HFF-Myc (cell line): ENCODE measurements at places on chromosomes 4 and X.

- no peak for DNase-seq
Observed at GRCh38 chr4:56806666-56807065, 14.8 kb downstream of the SPINK2 start.

- no peak for DNase-seq
Observed at GRCh38 chrX:47172971-47173792, 20.4 kb upstream of the UBA1 start.

DNA sequence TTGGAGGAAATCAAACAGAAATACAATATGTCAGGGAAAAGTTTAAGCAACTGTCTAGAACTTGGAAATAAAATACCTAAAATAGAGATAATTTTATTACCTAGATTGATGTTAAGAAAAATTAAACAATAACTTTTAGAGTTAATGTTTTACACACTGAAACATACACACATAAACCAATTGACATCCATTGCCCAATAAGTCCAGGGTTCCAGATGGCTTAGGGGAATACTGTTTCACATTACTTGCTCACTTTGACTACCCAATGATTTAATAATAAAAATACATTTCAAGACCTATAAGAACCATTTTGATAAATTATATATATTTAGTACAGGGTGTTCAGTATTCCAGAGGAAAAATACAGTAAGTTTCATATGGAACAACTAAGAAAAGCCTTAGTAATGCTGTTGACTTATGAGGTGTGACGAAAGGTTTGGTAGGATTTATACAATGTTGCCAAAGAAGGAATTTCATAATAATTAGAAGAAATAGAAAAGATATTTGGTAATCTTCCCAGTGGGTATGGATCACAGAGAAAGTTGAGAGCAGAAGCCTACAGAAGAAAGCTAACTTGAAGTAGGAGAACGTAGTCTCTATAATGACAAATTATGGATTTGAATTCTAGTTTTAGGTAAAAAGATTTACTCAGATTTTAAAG, 23.0 kb upstream of the UGT2B4 start:
- no peak for DNase-seq

DNA sequence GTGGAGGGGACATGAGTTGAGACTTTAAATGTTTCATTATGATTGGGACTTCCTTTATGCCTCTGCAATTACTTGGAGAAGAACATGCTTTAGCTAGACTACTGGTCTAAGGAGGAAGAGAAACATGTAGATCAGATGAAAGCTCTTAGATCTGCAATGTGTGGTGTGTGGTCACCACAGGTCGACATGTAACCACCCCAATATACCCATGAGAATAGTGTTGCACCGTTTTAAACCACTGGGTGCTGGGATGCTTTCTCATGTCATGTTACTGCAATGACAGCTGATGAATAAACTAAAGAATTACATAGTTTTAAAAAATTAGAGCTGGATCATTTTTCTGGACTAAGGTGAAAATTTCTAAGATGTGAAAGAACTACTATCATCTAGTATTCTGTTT, 1039.7 kb downstream of the RAPGEF2 start:
- no peak for DNase-seq

DNA sequence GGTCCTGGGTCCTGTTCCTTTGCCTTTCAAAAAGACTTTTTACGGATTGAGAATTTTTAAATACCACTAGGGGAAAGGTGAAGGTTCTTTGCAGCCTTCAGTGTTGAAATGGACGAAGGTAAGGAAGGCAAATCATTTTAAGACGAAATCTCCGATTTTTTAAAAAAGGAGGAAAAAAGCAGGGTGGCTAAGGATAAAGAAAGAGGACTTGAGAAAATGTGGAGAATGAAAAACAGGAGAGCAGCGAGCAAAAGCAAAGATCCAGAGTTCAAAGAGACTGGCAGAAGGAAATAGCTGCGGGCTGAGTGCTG, 314 bp downstream of the EPHA5 start:
- DNase-seq, result no peak

DNA sequence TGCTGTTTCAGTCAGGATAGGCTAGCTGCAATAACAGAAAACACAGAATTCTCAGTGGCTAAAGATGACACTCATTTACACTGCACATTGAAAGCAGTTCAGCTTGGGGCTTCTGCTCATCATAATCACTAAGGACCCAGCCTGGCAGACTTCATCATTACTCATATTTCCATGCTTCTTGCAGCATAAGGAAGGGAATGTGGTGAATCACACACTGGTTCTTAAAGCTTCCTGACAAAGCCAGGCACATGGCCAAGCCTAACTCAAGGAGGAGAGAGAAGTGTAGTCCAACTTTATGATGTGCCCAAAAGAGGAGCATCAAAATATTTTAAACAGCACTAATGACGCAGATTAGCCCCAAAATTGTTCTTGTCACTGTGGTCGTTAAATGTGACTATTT, 186.5 kb downstream of the BANK1 start:
- DNase-seq, result peak; percentile 94

- no peak for DNase-seq
Observed at GRCh38 chr4:151690164-151690870, 70.5 kb downstream of the GATB start.

GRCh38 chr4:152197211-152197610, 338.7 kb downstream of the FBXW7 start:
- DNase-seq, result no peak

DNA sequence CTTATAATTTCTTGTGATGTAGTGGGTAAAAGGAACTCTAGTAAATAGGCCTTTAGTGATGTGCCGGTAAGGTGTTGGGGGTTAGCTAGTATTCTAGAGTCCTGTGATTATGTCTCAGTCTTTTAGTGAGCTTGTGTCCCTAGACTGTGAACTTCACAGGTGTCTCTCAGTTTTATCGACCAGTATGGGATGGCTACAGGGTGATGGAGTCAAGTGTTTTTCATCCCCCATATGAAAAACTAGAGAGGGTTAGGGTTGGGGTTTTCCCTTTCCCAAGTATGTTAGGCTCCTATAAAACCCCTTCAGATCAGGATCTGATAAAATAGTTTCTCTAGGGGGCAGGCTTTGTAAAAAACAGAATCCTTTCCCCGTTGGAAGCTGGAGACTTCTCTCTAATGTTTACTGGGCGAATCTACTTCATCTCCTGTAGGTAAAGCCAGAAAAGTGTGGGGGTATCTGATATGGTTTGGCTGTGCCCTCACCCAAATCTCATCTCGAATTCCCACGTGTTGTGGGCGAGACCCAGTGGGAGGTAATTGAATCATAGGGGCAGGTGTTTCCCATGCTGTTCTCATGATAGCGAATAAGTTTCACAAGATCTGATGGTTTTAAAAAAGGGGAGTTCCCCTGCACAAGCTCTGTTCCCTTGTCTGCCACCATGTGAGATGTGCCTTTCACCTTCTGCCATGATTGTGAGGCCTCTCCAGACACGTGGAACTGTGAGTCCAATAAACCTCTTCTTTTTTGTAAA, 120.8 kb downstream of the DTHD1 start:
- no peak for DNase-seq

DNA sequence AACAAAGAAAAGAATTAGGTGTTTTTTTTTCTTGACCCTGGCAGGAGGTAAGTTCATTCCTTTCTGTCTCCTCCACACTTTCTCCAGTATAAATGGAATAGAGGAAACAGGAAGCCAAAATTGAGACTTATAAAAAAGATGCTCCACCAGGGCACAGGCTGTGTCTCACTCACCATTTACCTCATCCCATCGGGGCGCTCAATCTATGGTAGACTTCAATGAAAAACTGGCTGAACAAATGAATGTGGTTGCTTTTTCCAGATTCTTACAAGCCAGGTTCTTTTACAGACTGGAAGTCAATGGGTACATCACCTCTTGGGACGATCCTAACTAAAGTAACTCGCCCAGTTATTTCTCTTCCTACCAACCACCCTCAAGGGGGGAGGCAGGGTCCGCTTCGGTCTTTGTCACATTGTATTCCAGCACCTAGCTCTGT, 685 bp downstream of the COMMD8 start:
- DNase-seq, result no peak

DNA sequence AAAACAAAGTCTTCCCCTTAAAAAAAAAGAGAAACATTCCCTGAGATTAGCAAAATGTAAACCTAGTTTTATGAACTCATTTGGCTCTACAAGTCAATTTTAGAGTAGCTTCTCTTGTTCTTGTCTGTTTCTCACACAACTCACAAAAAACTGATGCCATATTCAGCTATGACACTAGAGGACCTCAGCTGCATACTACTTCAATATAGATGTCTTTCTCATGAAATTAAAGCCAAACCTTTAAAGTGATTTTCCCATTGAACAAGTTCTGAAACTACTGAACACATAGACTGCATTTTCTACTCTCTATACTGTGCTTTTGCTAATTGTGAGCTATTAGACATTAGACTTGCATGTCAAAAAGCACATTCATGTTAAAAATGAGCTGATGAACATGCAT, 49.8 kb downstream of the TBCK start:
- DNase-seq, result peak; percentile 41

GRCh38 chr4:5979981-5980380, 38.2 kb downstream of the C4orf50 start:
- DNase-seq, result no peak

DNA sequence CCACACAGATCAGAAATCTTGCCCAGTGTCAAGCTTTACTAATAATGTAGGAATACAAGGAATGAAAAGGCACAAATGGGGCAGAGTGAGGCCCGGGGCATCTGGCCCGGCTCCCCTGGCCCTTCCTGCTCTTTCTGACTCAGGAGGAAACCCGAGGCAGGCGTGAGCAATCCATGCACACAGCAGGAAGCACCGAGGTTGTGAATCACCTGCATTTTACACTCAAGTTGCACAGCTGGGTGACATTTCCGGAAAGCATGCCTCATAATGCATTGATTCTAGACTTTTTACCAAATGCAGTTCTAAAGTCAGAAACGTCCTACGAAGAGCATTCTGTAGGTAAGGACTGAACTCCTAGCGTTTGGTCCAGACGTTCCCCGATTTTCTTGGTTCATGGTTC, 38.9 kb downstream of the PRIMPOL start:
- peak; percentile 72 for DNase-seq

DNA sequence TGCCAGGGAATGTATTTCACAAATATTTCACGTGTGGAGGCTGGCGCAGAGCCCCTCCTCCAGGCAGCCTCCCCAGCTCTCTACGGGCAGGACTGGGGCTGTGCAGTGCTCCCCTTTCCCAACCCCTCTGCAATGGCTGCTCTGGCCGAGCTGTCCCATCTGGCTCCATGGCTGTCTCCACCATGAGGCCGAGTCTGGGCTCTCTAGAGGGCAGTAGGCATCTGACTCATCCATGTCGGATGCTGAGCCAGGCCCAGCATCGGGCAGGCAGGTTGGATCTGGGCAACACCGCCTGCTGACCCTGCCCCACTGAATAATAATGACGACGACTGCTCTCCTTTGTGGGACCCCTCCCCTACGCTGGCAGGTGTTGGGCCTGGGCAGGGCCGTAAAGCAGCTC, 11.0 kb upstream of the SH3TC1 start:
- no peak for DNase-seq

GRCh38 chrX:118228041-118228440, 111.4 kb upstream of the KLHL13 start:
- DNase-seq, result no peak

DNA sequence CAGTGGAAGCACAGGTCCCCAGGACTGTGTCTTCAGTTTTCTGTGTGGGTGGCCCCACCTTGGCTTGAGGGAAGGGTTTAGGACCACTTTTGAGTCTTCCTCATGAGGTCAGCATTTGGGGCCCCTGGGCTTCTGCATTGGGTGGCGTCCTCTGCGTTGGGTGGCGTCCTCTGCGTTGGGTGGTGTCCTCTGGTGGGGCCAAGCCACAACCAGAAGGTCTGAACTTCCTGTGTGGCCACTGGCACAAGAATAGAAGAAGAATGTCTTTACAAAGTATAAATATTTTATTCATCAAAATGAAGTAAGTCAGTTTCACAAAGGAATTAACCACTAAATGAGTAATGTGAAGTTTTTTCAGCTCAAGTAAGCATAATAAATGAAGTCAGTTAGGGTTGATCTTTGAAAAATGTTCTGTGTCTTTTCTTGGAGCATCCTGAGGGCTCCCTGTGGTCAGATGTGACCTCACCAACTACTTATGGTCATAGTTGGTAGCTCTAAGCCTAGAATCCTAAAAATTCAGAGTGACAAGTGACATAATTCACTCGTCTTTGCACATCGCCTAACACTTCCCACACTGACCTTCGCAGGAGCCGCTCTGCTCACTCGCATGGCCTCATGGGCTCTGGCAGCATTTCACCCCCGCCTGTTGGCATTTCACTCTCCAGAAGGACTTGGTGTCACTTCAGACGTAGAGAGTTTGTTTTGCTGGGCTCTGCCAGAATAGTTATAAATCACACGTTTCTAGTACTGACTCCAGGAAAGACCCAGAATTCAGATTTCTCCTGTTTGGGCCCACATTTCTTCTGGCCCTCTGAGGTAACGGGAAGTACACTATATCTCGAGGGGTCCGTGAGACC, 39.0 kb upstream of the HGFAC start:
- DNase-seq, result peak; percentile 3

DNA sequence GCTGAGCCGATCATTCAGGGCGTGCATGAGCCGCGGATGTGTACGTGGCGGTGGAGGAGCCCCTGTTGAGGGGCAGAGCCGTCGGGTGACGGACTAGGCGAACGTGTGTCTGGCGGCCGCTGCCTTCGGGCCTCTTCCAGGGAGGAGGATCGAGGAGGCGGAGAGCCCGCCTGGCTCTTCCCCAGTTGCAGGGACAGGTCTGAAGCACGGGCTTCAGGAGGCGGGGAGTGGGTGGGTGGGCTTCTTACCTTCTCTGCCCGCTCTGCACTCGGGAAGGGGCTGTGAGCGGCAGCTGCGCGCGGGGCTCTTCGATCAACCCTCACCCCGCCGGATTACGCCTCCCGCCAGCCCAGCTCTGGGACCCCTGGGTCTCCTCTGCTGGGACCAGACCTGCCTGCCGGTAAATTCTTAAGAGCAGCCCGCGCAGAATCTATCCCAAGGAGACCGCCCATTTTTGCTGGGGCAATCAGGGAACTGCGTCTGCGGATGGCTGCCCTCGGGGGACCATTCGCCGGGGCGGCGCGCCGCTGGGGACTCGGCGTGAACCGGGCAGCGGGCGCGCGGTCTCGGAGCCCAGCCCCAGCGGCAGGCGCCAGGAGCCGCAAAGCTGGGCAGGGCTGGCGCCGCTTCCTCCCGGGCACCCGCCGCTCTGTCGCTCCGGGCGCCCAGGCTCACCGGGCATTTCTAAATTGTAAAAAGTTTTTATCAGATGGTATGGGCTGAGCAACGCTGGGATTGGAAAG, 4.9 kb downstream of the PLAC8 start:
- no peak for DNase-seq
